ENCODE measurements at places on chromosomes 2 and 18.

- DNase-seq: no peak
Observed at GRCh38 chr18:79410731-79411613, 15.2 kb downstream of the NFATC1 start.

DNA sequence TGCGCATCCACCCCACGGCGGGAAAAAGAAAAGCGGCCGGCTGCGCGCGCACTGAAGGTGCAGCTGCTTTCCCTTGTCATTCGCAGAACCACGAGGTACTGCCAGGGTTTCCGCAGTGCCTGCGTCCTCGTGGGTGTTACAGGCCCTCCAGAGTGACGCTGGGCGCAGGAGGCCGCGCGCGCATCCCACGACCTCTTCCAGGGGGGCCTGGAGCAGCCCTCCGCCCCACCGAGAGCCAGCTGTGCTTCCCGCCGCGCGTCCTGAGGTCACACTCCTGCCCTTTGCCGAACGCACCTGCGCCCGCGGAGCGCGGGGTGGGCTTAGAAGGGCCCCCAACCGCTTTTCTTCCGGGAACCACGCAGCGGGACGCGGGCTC is 378 bp upstream of the IAH1 start:
- DNase-seq: no peak

- no peak for DNase-seq
Observed at GRCh38 chr2:153388246-153388645, 90.3 kb downstream of the RPRM start.

DNA sequence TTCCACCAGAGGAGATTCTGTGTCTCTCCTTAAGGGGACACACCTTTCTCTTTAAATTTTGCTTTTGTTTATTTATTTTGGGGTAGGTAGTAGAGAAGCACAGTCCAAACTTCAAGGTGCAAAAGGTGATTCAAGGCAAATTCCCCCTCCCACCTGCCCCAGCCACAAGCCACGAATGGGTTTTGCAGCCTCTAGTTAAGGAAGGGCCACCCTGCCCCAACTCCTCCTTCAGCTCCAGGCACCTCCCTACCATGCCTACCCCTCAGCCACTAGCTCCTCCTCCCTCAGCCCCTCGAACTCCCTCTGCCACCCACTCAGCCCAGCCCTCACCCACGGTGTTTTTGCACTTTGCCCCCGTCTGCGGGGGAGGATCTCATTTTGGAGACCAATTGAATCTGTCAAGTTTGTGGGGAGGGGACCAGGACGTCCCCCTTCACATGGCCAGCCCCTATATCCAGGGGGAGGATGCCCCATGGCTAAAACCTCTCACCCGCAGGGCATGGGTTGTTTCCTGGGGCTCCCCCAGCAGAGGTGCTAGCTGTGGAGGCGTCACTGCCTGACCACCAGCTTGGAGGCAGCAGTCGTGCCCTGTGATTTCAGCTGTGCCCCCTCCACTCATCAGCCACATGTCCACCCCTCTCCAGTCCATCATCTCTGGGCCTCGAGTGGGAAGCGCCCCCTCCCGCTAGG is 4.5 kb downstream of the HAAO start:
- no peak for DNase-seq

DNA sequence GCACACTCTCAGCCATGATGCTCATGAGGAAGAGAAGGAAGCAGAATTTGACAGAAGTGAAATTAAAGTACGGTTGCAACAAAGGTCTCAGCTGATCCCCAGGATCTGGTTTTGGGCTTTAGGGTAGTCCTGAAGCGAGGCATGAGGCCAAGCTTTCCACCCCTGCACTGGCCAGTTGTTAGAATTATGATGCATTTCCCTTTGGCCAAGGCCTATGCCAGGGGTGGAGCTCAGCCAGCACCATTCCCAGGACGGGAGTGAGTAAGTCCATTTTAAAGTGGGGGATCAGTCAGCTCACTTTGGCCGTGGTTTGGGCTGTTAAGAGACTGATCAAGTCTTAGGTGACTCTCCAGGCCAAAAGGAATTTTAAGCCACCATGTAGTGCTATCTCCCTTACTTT is 314.5 kb upstream of the MMADHC start:
- DNase-seq: peak; percentile 24

DNA sequence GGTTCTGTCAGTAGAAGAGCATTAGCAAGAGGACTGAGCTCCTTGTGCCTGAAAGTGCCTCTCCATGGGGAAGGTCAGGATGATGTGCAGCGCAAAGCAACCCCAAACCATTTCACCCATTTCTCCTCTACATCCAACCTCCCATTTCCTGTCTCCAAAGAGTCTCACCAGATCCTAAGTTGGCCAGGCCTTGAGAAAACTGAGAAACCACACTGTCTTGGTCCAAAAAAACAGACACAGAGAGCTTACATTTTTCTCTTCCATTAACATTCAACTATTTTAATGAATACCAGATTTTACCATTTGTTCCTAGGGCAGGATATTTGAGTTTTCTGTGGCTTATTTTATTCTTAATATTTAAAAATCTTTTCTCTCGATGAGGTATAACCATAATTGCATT is 195.0 kb downstream of the EPHA4 start:
- no peak for DNase-seq

- DNase-seq: no peak
Observed at GRCh38 chr2:32836933-32837332, 109.8 kb upstream of the LTBP1 start.

DNA sequence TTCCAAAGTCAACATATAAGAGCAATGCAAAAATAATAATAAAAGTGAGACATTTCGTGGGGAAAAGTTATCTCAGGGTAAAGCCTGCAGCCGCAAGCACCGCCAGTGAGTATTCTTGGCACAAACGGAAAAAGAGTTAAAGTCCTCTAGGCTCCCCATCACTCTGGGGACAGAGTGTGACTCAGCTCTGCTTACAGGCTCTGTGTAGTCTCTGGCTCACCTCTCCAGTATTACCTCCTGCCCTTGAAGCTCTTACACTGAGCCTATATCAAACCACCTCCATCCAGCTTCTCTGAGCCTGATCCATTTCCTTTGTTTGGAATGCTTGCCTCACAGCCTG is 55.5 kb downstream of the MTHFD2 start:
- DNase-seq: no peak

DNA sequence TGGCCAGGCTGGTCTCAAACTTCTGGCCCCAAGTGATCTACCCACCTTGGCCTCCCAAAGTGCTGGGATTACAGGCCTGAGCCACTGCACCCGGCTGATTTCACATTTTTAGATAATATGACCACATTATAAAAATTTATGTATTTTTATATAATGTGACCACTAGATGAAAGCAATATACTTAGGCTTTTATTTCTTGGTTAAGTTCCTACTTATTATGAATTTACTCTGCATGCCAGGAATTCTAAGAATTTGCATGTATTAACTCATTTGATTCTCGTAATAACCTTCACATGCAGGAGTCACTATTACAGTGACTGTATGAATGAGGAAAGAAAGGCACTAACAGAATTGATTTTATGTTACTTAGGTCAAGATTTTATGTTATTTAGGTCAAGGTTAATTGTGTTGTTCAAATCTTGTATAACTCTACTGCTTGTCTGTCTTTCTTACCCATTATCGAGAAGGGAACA is 25.6 kb upstream of the CASP8 start:
- no peak for DNase-seq

DNA sequence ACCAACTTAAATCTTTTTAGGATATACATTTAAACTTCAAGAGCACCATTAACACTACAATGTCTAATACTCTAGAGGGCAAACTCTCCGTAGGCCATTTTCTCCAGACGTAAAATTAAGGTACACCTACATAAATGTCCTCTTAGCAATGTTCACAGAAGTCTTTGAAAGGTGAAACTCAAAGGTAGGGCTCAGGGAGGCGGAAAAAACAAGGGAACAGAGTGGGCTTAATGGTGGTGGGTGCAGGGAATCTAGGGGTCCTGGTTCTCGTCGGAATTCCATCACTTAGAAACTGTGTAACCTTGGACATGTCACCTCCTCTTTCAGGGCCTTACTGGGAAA is 668 bp downstream of the NFU1 start:
- no peak for DNase-seq

- DNase-seq: no peak
Observed at GRCh38 chr2:161552015-161552414, 72.2 kb upstream of the SLC4A10 start.

DNA sequence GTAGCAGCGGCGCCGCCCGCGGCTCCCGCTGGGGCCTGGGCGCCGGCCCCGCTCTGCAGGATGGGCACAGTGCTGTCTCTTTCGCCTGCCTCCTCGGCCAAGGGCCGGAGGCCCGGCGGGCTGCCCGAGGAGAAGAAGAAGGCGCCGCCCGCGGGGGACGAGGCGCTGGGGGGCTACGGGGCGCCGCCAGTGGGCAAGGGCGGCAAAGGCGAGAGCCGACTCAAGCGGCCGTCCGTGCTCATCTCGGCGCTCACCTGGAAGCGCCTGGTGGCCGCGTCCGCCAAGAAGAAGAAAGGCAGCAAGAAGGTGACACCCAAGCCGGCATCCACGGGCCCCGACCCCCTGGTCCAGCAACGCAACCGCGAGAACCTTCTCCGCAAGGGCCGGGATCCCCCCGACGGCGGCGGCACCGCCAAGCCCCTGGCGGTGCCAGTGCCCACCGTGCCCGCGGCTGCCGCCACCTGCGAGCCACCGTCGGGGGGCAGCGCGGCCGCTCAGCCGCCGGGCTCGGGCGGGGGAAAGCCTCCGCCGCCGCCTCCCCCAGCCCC is 369 bp downstream of the CDK5R2 start:
- DNase-seq: no peak

GRCh38 chr18:79823120-79823519 is 25.4 kb downstream of the KCNG2 start:
- no peak for DNase-seq

DNA sequence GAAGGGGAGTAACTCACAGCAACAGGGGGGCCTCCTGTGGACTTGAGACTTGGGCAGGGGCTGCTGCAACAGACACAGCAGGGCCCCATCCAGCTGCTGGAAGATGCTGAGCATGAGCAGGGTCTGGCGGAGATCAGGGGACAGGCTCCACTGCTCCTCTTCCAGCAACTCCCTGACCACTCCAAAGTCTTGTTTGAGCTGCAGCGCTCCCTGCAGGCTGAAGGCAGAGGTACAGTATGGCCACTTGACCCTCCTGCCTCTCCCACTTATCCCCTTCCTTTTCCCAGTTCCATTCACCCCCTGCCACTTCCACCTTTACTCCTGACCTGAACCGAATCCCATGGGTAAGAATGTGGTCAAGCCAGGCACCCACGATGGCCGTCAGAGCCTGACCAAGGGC is 2.4 kb upstream of the MRPL53 start:
- DNase-seq: no peak

- DNase-seq: no peak
Observed at GRCh38 chr2:108171657-108172056, 68.1 kb upstream of the SULT1C3 start.

DNA sequence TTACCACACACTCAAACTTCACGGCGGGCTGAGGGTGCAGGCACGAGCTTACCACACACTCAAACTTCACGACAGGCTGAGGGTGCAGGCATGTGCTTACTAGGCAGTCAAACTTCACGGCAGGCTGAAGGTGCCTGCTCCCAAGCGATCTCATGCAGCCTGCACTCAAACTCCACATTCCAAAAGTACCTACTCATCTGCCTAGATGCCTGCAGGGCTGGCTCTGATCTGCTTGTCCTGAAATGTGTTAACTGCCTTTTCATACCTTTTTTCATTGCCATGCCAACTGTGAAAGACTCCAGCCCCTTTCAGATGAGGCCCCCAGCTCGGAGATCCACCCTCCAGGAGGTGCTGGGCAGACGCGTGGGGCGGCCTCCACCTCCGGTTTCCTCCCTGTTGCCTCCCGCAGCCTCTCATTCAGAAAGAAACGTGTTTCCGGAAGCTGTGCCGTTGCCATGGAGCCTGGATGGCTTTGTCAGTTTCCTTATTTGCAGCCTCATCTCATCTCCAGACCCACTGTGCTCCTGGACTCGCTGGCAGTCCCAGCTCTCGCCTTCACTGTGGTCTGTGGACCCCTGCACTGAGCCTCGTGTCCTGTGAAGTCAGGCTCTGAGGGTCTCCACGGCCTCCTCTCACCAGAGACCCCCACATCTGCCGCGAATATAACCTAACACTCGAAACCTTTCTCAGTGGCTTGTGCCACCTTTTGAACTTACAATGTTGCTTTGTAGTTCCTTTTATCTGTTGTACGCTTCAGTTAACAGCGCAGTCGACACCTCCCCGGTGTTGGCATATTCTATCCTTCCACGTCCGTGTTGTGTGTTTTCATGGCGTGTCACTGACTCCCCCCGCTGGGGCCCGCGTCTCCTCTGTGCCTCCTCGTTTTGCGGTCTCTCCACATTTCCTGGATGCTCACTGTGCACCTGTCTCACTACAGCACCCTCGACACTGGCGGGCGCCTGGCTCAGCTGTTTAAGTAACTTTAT is 106.1 kb upstream of the ALKAL2 start:
- peak; percentile 89 for DNase-seq

DNA sequence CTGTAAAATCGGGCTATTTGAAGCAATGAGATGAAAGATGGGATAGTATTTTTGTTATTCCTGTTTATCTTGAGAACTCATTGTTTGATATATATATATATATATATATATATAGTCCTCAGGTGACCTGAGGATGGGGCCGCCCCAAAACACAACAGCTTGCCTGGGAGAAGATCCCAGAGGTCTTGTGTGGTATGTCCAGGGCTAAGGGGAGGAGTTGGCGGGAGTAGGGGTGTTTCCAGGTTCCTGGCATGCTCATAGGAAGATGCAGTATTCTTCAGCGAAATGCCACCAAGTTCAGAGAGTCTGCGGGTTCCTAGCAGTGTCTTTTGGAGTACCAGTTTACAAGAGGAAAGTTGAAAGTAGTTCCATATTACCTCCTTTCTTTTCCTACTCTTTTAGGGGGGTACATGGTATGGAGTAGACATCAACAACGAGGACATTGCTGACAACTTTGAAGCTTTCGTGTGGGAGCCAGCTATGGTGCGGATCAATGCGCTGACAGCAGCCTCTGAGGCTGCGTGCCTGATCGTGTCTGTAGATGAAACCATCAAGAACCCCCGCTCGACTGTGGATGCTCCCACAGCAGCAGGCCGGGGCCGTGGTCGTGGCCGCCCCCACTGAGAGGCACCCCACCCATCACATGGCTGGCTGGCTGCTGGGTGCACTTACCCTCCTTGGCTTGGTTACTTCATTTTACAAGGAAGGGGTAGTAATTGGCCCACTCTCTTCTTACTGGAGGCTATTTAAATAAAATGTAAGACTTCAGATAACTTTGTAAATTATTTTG is 18.3 kb downstream of the CCT7 start:
- no peak for DNase-seq

- peak; percentile 90 for DNase-seq
Observed at GRCh38 chr2:23351388-23352141, 33.4 kb upstream of the KLHL29 start.

DNA sequence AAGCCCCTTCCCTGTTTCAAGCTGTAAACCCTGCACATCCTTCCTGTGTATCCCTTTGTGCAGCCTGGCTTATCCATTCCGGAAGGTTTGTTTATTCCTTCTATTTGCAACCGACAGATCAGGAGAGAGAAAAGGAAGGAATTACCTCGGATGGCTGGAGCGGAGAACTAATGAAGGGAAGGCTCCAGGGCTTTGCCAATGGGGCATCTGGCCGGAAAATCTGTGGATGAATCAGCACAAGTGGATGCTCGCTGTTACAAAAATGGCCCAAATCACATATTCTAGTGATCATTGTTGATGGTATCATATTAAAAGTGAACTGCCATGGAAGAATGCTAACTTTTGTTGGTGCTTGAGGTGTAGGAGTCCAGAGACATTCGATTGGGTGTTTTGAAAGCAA is 97.1 kb downstream of the AQP4 start:
- no peak for DNase-seq

Measured in Daoy (cell line).